Ecto neural progenitor cell (in vitro differentiated cells): ENCODE measurements at places on chromosomes 6 and 20.

GRCh38 chr6:41438746-41439145, 103.3 kb downstream of the NCR2 start:
- DNase-seq: no peak

GRCh38 chr6:168526841-168527281, 85.9 kb downstream of the SMOC2 start:
- DNase-seq: no peak

- no peak for DNase-seq
These were observed 6.8 kb downstream of the SLC22A3 start for GRCh38 chr6:160355001-160355400.

- no peak for DNase-seq
These were observed 5.9 kb upstream of the C20orf144 start for GRCh38 chr20:33656010-33656782.

GRCh38 chr6:159260208-159260607, 91.0 kb downstream of the FNDC1 start:
- no peak for DNase-seq
